ENCODE measurements at places on chromosomes 4 and X. TPM values are rescaled to one million over a fixed set of nuclear protein-coding genes. Genes with fewer than 3 reads are reported as not detected.

DNA sequence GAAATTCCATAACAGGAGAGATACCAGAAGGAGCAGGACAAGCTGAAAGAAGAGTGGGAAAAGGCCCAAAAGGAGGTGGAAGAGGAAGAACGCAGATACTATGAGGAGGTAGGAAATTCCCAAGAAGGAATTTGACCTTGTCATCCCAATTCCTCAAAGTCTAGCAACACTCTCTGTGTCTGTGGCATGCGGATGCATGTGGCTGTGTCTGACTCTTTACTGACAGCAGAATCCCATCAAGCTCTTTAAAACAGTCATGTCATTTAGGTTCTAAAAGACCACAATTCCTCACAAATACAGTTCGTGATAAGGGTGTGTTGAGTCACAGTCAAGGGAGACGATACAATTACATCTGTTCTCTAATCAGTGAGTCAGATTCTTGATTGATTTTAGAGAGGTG is 68.5 kb downstream of the PHOX2B start:
- no peak for DNase-seq

DNA sequence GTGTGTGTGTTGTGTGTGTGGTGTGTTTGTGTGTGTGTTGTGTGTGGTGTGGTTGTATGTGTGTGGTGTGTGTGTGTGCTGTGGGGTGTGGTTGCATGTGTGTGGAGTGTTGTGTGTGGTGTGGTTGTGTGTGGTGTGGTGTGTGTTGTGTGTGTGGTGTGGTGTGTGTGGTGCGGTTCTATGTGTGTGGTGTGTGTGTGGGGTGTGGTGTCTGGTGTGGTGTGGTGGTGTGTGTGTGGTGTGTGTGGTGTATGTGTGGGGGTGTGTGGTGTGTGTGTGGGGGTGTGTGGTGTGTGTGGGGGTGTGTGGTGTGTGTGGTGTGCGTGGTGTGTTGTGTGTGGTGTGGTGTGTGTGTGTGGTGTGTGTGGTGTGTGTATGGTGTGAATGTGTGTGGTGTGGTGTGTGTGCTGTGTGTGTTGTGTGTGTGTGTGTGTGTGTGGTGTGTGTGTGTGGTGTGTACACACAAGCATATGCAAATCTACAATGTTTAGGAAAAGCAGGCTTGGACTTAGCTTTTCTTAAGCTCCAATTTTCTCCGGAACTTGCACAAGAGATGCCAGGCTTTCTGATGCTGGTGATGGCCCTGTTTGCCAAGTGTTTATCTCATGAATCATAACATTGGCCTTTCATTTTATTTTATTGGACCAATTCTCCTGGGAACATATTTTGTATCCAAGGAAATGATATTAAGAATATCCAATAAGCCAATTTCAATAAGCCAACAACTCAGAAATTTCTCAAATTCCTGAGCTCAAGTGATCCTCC is 148.7 kb downstream of the SPATA18 start:
- no peak for DNase-seq

- DNase-seq = no peak
Observed at GRCh38 chrX:119497185-119497584, 28.9 kb downstream of the SLC25A5 start.

The SLC6A14 gene
- total RNA-seq = not detected

- DNase-seq = no peak
Observed at GRCh38 chr4:48813964-48814363, 16.9 kb upstream of the OCIAD1 start.

The PABPC5 gene
- 0.48 TPM for total RNA-seq

GRCh38 chrX:3134316-3134945 is 93.2 kb downstream of the ARSF start:
- DNase-seq = no peak

DNA sequence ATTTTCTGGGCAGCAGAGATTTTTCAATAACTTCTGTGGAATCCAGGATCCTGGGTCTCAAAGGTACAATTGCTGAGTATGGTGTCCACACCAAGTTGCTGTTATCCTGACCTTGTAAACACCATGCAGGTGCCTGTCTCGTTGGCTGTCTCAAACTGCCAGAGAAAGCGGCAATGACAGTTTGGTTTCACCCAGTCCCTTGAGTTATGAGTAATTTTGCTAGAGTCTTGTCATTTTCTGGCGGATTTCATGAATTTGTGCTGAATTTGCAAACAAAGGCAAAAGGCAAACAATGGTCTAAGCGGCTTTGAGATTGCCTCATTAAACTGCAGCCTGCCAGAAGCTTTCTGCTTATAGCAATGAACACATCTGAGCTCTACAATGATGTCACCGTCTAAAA is 847.9 kb downstream of the RAB28 start:
- no peak for DNase-seq

The EFNB1 gene
- 15.1 TPM for total RNA-seq

- no peak for DNase-seq
Observed at GRCh38 chrX:40022421-40022820, 75.3 kb downstream of the BCOR start.

The MID1IP1 gene
- total RNA-seq = 57.4 TPM

GRCh38 chr4:95268819-95269565 is 279.8 kb downstream of the UNC5C start:
- DNase-seq = no peak

The ZAR1 gene
- total RNA-seq = not detected
